ENCODE measurements at places on chromosomes 2 and 18.

- no peak for DNase-seq
Observed at GRCh38 chr18:59063300-59063906, 76.3 kb upstream of the SEC11C start.

- DNase-seq: no peak
Observed at GRCh38 chr2:109726379-109727270, 67.5 kb upstream of the RGPD5 start.

- no peak for DNase-seq
Observed at GRCh38 chr2:59034837-59035236, 793.7 kb upstream of the FANCL start.

- DNase-seq: no peak
Observed at GRCh38 chr18:70636991-70637390, 348.1 kb downstream of the SOCS6 start.

- no peak for DNase-seq
Observed at GRCh38 chr2:128799284-128799552, 480.6 kb upstream of the HS6ST1 start.

GRCh38 chr2:37711308-37711731 is 39.9 kb upstream of the CDC42EP3 start:
- no peak for DNase-seq

- no peak for DNase-seq
Observed at GRCh38 chr2:146246002-146246735, 1598.7 kb upstream of the ACVR2A start.

DNA sequence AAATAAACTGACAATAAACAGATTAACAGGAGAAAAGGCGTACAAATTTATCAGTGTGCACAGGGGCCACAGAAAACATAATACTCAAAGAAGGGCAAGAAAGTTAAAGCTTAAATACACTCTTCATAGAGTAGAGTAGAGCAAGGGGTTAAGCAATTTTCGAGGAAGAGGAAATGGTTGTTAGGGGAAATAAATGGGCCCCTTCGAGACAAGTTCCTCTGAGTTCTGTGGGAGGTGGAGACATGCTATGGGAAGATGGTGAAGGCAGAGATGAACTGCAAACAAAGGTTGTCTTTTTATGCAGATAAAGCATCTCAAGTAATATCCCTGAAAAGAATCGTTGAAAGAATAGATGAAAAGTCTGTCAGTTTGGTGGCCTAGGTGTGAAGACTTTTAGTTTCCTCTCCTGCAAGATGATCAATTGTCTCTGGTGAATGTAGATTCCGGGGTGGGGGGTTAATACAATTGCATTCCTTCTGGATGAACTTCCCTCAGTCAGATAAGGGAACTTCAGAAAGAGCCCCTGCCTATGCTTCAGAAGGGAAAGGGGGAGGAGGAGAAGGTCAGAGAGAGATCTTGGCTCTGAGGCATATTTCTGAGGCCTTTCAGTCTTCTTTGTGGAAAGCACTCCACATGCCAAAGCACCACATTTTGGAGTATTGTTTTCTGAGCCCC is 127.0 kb downstream of the METTL4 start:
- peak; percentile 27 for DNase-seq

GRCh38 chr2:217597145-217597544 is 405.6 kb downstream of the TNS1 start:
- no peak for DNase-seq

DNA sequence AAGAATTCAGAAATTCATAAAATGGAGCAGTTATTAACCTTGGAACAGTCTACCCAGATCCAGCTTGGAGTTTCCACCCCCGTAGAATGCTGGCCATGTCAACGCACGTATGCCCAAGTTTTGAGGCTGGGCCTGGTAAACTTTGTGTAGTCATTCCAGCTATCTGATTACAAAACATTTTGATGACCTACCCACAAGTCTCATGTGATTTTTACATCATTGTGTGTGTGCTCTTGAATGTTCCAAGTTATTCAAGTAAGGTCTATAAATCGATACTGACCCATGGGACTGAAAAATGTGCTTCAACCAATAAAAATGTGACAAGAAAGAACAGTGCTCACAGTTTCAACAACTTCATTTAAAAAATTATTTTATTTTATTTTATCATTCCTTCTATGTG is 32.5 kb upstream of the ICOS start:
- DNase-seq: no peak

DNA sequence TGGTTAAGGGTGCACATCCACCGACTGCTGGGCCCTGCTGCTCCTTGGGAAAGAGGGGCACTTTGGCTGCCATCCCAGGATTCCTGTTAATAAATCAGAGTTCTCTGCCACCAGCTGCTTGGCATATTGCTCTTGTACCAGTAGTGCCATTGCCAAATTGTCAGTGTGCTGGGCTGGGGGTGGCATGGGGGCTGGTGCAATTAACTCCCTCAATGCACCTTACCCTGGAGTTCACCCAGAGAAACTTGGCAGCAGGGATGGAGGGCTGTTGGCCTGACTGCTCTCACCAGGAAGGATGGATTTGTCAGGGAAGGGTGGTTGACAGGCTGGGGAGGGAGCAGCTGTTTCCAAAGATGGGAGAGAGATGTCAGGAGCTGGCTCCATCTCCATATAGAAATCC is 94.6 kb upstream of the SKOR2 start:
- DNase-seq: no peak

DNA sequence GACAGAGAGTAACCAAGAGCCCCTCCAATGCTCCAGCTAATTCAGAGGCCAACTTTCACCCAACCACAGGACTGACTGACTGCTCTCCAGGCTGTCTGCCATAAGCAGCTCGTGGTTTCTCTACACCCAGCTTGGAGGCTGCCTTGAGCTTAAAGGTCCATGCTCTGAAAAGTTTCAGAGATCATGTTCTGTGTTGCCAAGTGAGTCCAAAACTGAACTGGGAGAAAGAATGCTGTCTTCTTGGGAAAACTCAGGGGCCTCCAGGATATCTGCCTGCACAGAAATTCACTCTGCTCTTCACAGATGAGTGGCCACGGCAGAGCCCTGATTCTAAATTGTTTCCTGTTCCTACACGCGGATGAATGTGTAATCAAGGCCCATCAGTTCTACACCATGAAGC is 51.1 kb downstream of the LPIN2 start:
- peak; percentile 20 for DNase-seq

DNA sequence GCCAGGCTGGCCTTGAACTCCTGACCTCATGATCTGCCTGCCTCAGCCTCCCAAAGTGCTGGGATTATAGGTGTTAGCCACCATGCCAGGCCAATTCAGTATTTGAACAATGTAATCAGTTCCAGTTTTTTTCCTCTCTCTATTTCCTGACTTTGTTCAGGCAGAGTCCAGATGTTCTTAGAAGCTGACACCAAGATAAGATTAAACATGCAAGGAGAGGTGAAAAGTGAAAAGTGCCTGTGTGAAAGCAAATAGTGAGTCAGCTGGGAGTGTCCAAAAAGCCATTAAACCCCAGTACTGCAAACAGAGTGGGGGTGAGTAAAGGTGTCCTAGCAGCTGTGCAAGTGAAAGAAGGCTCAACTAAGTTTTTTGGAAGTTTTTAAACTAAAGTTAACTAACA is 231.5 kb downstream of the PTH2R start:
- DNase-seq: no peak

DNA sequence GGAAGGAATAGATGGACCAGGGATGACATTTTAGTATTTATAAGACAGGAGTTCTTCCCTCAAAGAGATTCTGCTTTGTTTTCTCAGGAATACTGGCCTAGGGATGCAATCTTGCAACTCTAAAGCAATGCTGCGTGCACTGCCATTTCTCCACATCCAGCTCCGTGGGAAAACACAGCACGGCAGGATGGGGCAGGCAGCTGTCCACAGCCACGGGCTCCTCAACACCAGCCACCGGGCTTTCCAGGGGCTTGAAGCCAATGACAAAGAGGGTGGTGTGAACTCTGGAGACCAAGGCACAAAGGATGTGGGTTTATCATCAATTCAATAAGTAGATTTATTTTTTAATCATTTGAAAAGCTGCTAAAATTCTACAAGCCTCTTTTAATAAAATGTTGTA is 49.3 kb downstream of the CABYR start:
- DNase-seq: no peak

GRCh38 chr2:56715683-56716082 is 531.9 kb downstream of the CCDC85A start:
- no peak for DNase-seq

DNA sequence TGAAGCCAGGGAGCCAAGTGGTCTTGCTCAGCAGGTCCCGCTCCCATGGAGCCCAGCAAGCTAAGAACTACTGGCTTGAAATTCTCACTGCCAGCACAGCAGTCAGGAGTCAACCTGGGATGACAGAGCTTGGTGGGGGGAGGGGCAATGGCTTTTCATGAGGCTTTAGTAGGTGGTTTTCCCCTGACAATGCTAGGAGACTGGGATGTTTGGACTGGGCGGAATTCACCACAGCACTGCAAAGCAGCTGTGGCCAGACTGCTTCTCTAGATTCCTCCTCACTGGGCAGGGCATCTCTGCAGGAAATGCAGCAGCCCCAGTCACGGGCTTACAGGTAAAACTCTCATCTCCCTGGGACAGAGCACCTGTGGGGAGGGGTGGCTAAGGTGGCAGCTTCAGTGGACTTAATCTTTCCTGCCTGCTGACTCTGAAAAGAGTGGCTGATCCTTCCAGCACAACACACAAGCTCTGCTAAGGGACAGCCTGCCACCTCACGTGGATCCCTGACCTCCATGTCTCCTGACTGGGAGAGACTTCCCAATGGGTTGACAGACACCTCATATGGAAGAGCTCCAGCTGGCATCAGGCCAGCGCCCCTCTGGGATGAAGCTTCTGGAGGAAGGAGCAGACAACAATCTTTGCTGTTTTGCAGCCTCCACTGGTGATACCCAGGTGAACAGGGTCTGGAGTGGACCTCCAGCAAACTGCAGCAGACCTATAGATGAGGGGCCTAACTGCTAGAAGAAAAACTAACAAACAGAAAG is 349.7 kb upstream of the ST6GAL2 start:
- DNase-seq: no peak

DNA sequence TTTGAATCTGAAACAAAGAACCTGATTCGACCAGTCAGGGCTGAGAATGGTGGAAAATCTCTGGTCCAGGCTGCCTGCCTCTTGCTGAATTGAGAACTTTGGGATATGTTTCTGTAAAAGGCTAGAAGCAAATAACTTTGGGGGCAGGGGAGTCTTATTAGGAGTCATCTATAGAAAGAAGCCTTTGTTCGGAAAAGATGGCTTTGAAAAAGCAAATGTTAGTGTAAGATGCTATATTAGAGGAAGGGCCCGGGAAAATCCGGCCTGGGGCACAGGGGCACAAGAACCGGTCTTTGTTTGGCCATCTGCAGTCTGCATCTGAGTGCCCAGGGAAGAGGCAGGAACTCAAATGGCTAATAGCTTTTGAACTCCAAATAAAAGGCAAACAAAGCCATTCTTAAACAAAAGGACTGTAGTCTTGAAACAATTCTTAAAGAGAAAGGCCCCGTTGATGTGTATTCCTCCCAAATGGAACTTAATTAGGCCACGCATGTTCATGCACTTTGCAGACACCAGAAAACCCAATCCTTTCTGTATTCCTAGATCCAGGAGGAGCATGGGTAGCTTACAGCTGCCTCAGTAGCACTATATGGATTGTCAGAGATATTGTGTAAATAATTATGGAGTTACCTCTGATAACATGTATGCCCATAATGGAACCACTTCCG is 180.0 kb upstream of the ARL4C start:
- DNase-seq: no peak

GRCh38 chr2:219857751-219858150 is 230.3 kb downstream of the SLC4A3 start:
- DNase-seq: no peak

Data from HL-60 (cell line).